ENCODE measurements at places on chromosomes 16 and 17. TPM values are rescaled to one million over a fixed set of nuclear protein-coding genes. Genes with fewer than 3 reads are reported as not detected.

DNA sequence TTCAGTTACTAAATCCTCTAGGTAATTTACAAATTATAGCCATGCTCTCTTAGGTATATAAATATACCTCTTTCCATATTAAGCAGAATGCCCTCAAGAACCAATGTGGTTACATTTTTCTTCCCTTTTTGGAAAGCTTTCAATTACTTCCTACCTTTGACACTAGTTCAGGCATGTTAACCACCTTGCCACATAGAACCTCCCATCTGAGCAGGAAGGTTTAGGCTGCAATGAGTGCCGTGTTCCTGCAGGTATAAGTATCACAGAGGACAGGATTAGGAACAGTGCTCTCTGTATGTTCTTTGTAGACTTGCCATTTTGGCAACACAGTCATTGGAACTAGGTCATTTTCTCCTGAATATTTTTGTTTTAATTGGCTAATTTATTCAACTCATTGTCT is 20.1 kb downstream of the KRT25 start:
- no peaks in the 10 kb centered on the region for H3K4me1 ChIP-seq
- H3K27ac ChIP-seq: no peak overlapping the region
- DNase-seq: no peak
- peaks cover 8% of the 10 kb centered on the region for H3K27me3 ChIP-seq

GRCh38 chr17:45279898-45280297 is 18.0 kb upstream of the SPATA32 start:
- peaks cover 10% of the 10 kb centered on the region for H3K4me1 ChIP-seq
- H3K27me3 ChIP-seq: no peaks in the 10 kb centered on the region
- DNase-seq: no peak
- H3K36me3 ChIP-seq: peaks cover 43% of the 10 kb centered on the region
- no peak overlapping the region for H3K4me3 ChIP-seq

GRCh38 chr17:58279016-58279711 is 1.6 kb downstream of the MPO start:
- no peaks in the 10 kb centered on the region for H3K27me3 ChIP-seq
- H3K27ac ChIP-seq: no peak overlapping the region
- peak; percentile 58 for DNase-seq
- no peaks in the 10 kb centered on the region for H3K36me3 ChIP-seq
- H3K4me1 ChIP-seq: peaks cover 6% of the 10 kb centered on the region

- H3K36me3 ChIP-seq: no peaks in the 10 kb centered on the region
- H3K27ac ChIP-seq: no peak overlapping the region
- peaks cover 8% of the 10 kb centered on the region for H3K4me1 ChIP-seq
- no peak overlapping the region for H3K4me3 ChIP-seq
- no peak for DNase-seq
Measured at GRCh38 chr17:12790249-12791106, 1.2 kb downstream of the ARHGAP44 start.

GRCh38 chr16:10970065-10970464 is 25.7 kb downstream of the CLEC16A start:
- no peak for DNase-seq
- H3K27me3 ChIP-seq: no peaks in the 10 kb centered on the region
- H3K4me1 ChIP-seq: peaks cover 23% of the 10 kb centered on the region
- peaks cover 49% of the 10 kb centered on the region for H3K36me3 ChIP-seq
- no peak overlapping the region for H3K27ac ChIP-seq

DNA sequence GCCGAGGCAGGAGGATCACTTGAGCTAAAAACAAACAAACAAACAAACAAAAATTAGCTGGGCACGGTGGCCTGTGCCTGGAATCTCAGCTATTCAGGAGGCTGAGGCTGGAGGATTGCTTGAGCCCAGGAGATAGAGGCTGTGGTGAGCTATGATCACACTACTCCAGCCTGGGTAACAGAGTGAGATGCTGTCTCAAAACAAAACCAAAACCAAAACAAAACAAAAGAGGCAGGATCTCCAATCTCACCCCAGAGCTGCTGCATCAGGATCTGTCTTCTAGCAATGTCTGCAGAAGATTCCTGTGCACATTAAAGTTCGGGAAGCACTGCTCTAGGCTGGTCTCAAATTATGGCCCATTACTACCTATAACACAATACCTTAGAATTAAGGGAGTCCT is 43.1 kb downstream of the MAP2K6 start:
- no peak overlapping the region for H3K27ac ChIP-seq
- H3K4me1 ChIP-seq: no peaks in the 10 kb centered on the region
- H3K27me3 ChIP-seq: no peaks in the 10 kb centered on the region

DNA sequence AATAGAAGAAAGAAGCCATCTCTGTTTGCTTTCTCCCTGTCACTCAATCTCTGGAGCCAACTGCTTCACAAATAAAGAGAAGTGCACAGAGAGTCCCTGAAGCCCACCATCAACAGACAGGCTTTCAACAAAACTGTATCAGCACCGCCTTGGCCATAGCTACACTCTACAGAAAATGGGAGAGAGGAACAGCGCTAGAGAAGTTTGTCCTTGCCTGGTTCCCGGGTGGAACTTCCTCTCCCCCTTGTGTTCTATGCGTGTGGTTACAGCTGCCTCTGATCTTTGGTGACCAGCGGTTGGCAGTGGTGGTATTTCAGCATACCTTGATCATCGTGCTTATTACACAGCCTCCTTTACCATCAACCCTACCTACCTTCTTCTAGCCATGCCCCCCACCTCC is 91.4 kb upstream of the CCL2 start:
- H3K4me1 ChIP-seq: no peaks in the 10 kb centered on the region
- no peak overlapping the region for H3K27ac ChIP-seq
- H3K36me3 ChIP-seq: no peaks in the 10 kb centered on the region
- H3K27me3 ChIP-seq: peaks cover 7% of the 10 kb centered on the region
- DNase-seq: no peak

- H3K4me1 ChIP-seq: peaks cover 3% of the 10 kb centered on the region
- no peak overlapping the region for H3K27ac ChIP-seq
- no peaks in the 10 kb centered on the region for H3K27me3 ChIP-seq
- H3K4me3 ChIP-seq: no peak overlapping the region
Measured at GRCh38 chr17:48850792-48851323, 20.0 kb downstream of the CALCOCO2 start.

ENKD1 gene
- total RNA-seq: 2.0 TPM

FBXL16 gene
- total RNA-seq: 11.7 TPM

NEUROD2 gene
- not detected for total RNA-seq

TRIM72 gene
- total RNA-seq: 0.17 TPM

Data from CD4-positive, alpha-beta T cell (primary cell).